Activated CD8-positive, alpha-beta memory T cell treated with anti-CD3 and anti-CD28 coated beads for 1 hour (primary cell): ENCODE measurements at places on chromosomes 4 and X.

- no peak for DNase-seq
Observed at GRCh38 chrX:100864657-100865391, 9.3 kb downstream of the NOX1 start.

- DNase-seq, result no peak
Observed at GRCh38 chr4:176363072-176363471, 43.3 kb downstream of the SPCS3 start.

DNA sequence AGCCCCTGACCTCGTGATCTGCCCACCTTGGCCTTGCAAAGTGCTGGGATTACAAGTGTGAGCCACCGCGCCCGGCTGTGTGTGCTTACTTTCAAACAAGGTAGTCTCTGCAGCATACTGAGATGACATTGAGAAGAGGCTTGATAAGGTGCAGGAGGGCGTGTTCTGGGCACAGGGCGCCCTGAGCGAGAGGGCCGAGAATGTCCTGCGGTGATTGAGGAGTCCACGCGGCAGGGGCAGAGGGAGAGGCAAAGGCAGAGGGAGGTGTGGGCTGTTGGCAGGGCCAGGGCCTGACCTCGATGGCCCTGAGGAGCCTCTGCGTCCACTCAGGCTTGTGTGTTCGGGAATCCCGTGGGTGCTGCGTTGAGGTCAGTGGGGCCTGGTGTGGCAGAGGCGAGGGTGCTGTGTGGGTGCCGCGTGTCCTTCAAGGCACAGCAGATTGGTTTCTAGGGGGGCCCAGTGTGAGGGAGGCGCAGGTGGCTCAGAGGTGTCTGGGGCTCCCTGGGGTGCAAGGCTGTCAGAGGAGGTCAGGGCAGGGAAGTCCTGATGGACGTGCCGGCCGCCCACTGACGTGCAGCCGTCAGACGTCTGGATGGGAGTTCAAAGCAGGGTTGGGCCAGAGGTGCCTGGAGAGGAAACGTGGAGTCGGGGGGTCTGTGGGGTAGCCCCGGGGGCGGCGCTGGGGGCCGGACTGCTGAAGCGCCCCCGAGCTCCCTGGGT is 12.1 kb downstream of the PCGF3 start:
- no peak for DNase-seq

DNA sequence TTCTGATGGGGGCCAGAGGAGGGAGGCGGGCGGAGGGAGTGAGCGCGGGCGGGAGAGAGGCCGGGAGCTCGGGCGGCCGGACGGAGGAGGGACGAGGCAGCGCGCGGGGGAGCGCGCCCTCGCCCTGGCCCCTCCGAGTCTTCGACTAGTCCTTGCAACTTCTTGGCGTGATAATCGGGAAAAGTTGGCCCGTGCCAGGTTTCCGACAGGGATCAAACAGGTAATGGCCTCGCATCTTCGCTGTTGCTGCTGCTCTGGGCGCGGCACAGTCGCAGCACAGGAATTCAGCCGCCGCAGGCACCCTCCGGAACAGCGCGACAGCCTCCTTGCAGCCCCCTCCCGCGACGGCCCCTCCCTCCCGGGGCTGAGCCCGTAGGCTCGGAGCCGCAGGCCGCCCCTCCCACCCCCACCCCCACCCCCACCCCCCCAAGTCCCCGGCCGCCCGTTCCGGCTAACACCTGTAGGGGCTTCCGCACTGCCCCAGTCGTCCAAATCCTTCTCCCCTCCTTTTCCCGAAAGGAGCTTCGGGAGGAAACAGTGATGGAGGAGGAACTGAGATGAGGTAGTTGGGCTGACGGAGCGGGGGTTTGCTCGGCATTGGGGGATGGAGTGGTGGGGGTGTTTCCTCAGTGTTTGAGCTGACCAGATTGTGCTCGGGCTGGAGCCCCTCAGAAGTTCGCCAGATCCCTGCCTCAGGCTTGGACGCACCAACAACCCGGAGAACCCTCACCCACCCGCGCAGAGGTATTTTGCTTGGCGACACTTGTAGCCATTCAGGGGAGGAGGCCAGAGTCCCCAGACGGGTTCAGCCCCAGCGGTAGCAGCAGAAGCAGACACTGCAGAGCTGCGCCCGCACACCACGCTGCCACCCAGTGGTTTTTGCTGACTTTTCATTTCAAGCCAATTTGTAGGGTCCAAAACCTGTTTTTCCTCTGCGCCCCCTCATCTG is at the start of gene FGF13:
TSS of gene FGF13 (minus strand) at position 319 of the 949 bp plus-strand sequence. CDS start 714 bp downstream, outside the sequence.
- DNase-seq, result no peak

- no peak for DNase-seq
Observed at GRCh38 chr4:47032405-47033106, 1.2 kb downstream of the GABRB1 start.

DNA sequence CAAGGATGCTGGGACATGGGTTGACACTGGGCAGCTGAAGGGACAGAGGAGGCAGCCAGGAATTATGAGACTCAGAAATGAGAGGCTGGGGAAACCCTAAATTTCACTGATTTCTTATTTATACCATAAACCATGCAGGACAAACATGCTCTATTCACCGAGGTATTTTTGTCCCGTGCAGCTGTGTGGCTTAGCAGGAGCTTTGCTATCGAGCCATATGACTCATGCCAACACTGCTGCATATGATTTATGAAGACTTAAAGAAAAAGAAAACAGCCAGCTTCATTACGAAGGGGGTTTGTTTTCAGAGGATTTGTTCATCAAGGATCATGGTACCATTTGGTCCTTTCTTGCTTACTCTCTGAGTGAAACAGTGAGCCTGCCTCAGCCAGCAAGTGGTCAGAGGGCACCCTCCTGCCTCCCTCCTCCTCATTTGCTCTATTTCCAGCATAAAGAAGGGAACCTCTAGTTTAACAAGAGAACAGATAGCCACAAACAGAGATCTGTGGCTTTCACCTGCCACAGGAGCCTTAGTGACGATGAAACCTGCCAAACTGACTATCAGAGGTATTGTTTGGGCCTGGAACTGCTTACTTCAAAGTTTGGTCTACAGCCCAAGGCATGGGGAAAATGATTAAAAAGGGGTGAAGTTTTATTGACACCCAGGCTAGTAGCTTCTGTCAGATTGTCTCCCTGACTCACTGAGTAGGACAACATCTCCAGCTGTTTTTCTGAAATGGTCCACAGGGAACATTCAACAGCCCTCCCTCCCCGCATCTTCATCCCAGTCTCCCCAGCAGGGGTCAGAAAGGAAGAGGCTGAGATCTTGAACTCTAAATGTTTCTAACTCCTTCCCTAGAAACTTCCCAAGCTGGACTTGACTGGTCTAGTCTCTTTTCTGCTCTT is 80.1 kb upstream of the MAML3 start:
- no peak for DNase-seq

DNA sequence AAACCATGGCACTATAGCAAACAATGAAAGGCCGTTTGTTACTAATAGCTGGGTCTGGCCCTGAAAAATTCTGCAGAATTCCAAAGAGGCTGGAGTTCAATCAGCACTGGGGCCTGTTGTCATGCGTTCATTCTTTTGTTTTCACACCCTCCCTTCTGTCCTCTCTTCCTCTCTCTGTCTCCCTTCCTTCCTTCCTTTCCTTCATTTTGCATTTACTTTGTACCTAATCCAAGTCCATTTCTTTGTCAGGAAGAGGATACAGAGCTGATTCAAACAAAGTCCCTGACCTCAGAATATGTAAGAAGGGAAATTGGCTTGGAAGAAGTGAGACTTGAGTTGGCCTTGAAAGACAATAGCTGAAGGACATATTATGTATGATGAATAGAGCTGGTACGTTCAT is 119.6 kb upstream of the LDB2 start:
- DNase-seq, result no peak

GRCh38 chr4:40990236-40990898 is 224.0 kb downstream of the APBB2 start:
- DNase-seq, result no peak

GRCh38 chrX:65586491-65586890 is 51.9 kb upstream of the LAS1L start:
- no peak for DNase-seq

DNA sequence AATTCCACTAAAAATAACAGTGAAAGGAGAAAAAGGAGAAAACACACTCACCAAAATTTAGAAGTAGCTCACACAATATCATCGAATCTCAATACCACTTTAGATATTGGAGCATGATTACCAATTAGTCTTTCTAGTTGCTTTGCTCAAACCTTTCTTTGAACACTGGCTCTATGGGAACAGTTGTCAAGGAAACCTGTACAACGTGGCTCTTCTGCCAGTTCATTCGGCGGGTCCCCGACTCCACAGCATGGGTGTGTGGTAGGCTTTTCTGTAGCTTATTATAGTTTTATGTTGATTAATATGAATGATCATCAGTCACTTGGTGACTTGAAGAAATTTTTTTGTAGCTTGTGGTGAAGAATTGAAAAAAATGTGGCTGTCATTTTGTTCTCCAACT is 50.2 kb upstream of the TMEM150C start:
- DNase-seq, result no peak

GRCh38 chr4:184536065-184536880 is 61.9 kb upstream of the IRF2 start:
- DNase-seq, result no peak

DNA sequence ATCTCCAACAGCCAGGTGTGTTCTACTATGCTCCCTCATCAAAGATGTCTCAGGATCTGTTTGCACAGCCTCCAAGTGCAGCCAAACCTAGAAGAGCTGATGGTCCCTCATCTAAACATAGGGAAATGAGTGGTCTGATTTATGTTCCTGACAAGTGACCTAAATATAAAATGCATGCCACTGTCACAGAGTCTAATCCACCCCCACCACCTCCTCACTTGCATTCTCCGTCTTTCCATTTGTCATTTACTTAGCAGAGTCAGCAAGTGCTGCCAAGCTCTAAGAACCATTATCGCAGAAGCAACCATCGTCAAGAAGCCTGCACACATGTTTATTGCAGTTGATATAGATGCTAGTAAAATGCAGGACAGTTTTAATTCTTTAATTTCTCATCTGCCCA is 33.1 kb upstream of the VCX3A start:
- DNase-seq, result no peak

DNA sequence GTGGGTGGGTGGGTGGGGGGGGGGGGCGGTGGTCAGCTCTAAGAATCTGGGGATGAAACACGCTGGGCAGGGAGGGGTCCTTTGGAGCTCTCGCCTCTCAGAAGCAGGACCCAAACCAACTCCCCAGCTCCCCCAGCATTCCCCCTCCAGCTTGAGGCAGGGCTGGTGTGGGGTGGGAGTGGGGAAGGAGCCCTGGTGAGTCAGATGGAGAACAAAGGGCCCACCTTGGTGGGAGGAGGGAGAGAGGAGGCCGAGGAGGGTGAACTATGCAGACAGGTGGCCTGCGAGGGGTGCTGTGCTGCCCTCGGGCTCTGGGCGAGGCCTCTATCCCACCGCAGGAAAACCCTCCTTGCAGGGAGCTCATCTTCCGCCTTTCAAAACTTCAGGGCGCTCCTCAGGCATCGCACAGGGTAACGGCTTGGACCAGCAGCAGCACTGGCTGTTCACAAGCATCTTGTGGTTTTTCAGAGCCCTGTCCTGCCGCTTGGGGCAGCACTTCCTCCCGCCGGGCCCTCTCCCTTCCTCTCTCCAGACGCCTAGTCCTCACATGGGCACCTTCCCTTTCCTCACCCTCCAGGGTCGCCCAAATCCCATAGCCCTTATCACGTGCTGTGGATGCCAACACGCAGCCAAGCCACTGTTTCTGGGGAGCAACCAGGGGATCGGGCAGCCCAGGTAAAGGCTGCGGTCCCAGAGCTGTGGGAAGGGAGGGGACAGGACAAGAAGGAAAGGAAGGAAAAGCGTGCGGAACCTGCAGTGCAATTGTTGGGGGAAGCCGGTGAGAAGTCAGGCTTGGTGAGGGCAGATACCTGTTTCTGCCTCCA is 34.0 kb upstream of the GRPEL1 start:
- DNase-seq, result no peak

DNA sequence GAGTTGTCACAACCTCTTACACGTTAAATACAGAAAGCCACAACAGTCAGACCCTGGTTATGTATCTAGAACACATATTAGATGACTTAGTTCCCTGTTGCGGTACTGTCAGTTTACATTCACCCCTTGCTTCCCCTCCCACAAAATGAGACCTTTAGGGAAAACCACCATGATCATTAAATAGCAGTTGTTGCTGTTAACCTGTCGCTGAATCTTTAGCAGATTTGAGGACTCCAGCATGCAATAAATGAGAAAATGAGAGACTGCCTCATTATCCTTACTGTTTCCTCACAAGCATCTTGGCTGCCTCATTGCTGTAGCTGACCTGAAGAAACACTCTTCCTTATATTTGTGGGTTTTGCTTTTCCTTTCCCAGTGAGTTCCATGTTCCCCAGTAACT is 77.8 kb downstream of the HOPX start:
- no peak for DNase-seq
